ENCODE measurements at places on chromosomes 13 and 19. TPM values are rescaled to one million over a fixed set of nuclear protein-coding genes. Genes with fewer than 3 reads are reported as not detected.

DNA sequence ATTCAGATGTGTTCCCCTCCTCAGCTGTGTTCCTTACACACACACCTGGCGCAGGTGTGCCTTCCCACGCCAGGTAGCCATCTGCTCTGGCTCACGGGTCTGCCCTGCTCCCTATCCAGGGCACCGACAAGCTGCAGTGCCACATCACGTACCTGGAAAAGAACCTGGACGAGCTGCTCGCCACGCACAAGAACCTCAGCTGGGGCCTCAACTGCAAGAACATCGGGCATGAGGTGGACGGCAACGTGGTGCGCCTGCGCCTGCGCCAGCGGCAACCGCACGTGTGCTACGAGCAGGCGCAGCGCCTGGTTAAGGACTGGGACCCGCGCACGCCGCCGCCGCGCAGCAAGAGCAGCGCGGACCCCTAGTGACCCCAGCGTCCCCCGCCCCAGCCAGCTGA is 26.5 kb upstream of the CASP14 start:
- H3K36me3 ChIP-seq: no peaks in the 10 kb centered on the region
- H3K27ac ChIP-seq: no peak overlapping the region

The MEIOSIN gene
- total RNA-seq: not detected

The PNMA8B gene
- 0.05 TPM for total RNA-seq

The GZMM gene
- 27.2 TPM for total RNA-seq

GRCh38 chr13:49651570-49652354 is 23.5 kb downstream of the ARL11 start:
- no peaks in the 10 kb centered on the region for H3K4me1 ChIP-seq
- no peak overlapping the region for H3K4me3 ChIP-seq
- no peaks in the 10 kb centered on the region for H3K27me3 ChIP-seq
- no peaks in the 10 kb centered on the region for H3K36me3 ChIP-seq

The TGFB1 gene
- total RNA-seq: 110 TPM

All from activated CD4-positive, alpha-beta memory T cell treated with anti-CD3 and anti-CD28 coated beads for 36 hours (primary cell).